ENCODE measurements at places on chromosomes 1 and 21. TPM values are rescaled to one million over a fixed set of nuclear protein-coding genes. Genes with fewer than 3 reads are reported as not detected.

- no peak for DNase-seq
These were observed 533.9 kb downstream of the PLPP3 start for GRCh38 chr1:56045477-56045876.

Gene WNT2B
- total RNA-seq = under 0.01 TPM

GRCh38 chr1:226217273-226217672 is 6.2 kb upstream of the MIXL1 start:
- no peak for DNase-seq

Gene SYNC
- total RNA-seq = 38.2 TPM

DNA sequence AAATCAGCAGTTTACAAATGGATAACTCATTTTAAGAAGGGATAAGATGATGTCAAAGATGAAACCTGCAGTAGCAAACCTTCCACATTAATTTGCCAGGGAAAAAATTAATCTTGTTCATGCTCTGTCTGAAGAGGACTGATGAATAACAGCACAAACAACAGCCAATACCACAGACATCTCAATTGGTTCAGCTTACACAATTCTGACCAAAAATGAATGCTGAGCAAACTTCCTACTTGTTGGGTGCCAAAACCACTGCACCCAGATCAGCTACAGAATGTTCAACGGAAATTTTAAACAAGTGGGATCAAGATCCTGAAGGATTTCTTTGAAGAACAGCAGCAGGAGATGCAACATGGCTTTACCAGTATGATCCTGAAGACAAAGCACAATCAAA is 98.3 kb downstream of the COQ8A start:
- DNase-seq = no peak

- peak; percentile 54 for DNase-seq
These were observed 380 bp downstream of the COL18A1 start for GRCh38 chr21:45405271-45405818.

GRCh38 chr1:234781241-234782065 is 171.5 kb upstream of the IRF2BP2 start:
- peak; percentile 28 for DNase-seq

GRCh38 chr1:205248793-205249601 is 21.3 kb downstream of the TMCC2 start:
- DNase-seq = peak; percentile 49

Gene SHISAL2A
- 0.15 TPM for total RNA-seq

DNA sequence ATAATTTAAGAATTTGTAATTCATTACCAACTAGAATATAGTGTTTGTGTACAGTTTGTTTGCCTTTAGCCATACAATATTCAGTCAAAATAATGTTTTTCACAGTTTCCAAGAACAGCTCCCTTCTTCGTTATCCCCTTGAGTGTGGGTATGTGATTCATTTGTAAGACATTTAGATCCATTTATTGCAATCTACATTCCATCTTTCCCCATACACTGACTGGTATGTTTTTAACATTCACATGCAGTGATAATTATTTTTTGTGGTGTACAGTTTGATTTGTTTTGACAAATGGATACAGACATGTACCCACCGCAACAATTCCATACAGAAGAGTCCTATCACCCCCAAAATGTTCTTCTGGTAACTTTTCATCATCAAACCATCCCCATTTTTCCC is 589.1 kb upstream of the ADAMTS5 start:
- DNase-seq = peak; percentile 40

DNA sequence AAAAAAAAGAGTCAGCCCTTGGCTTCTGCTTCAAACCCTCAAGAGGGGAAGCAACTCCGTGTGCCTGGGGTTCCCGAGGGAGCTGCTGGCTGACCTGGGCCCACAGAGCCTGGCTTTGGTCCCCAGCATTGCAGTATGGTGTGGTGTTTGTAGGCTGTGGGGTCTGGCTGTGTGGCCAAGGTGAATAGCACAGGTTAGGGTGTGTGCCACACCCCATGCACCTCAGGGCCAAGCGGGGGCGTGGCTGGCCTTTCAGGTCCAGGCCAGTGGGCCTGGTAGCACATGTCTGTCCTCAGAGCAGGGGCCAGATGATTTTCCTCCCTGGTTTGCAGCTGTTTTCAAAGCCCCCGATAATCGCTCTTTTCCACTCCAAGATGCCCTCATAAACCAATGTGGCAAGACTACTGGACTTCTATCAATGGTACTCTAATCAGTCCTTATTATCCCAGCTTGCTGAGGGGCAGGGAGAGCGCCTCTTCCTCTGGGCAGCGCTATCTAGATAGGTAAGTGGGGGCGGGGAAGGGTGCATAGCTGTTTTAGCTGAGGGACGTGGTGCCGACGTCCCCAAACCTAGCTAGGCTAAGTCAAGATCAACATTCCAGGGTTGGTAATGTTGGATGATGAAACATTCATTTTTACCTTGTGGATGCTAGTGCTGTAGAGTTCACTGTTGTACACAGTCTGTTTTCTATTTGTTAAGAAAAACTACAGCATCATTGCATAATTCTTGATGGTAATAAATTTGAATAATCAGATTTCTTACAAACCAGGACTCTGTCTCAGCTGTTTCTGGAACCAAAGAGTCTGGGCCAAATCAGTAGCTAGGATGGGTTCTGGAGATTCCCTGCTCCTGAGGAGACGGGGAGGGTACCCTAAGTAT is 26.8 kb upstream of the KDM4A start:
- DNase-seq = no peak

DNA sequence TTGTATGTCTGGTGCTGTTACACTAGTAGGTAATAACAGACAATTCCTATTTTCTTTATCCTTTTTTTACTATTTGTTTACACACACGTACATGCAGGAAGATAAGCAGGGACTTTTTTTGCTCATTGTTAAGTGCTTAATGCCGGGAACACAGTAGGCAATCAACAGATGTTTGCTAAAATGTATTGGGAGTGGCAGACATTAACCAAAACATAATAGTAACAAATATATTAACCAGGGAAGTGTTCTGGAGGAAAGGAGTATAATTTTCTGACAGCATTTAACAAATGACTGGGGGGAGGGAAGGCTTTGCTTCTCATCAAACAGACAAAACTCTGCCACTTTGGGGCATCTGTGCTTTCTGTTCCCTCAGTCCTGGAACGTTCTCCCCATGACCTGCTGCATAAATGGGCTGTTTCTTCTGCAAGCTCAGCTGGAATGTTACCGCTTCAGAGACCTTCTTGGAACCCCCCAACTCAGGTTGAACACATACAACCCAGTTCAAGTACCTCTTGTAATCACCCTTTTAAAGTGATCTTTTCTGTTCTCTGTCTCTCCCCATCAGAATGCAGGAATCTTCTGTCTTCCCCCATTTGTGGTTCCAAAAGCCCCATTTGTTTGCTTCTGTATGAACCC is 2.1 kb downstream of the CR1L start:
- no peak for DNase-seq

DNA sequence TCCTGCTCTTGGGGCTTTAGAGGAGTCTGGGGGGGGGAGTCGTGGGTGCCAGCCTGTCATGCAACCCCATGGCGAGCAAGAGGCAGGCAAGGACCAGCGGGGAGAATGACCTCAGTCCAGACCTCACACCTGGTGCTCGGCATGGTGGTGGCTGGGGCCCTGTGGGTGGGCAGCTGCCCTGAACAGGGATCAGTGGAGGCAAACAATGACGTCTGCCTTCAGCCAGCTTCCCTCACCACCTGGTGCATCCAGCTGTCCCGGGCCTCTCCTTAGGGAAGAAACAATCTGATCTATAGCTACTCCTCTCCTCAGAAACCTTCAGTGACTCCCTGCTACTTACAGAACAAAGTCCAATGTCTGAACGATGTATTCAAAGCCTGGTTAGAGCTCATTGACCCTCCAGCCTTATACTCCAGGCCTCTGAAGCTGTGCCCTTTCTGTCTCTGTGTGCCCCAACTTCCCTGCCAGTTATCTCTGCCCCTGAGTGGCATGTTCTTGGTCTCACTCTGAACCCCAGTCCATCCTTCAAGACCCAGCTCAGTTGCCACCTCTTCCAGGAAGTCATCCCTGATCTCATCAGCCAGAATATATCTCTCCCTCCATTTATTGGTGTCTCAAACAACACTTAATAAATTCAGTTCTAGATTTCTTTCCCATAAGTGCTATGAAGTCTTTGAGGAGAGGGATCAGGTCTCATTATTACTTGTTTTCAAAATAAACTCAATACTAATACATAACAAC is 6.6 kb downstream of the PADI2 start:
- no peak for DNase-seq

Gene IGFN1
- total RNA-seq = not detected

Gene USH2A
- total RNA-seq = not detected

- DNase-seq = peak; percentile 69
These were observed 25.3 kb upstream of the OVAAL start for GRCh38 chr1:180533266-180533987.

GRCh38 chr1:202588503-202589189 is 121.6 kb downstream of the SYT2 start:
- no peak for DNase-seq

GRCh38 chr1:153548722-153549688 is at the start of gene S100A3:
Gene S100A3, minus strand, starts transcription at chr1:153549258. Its CDS starts 773 bp downstream, at chr1:153548485.
- peak; percentile 94 for DNase-seq

DNA sequence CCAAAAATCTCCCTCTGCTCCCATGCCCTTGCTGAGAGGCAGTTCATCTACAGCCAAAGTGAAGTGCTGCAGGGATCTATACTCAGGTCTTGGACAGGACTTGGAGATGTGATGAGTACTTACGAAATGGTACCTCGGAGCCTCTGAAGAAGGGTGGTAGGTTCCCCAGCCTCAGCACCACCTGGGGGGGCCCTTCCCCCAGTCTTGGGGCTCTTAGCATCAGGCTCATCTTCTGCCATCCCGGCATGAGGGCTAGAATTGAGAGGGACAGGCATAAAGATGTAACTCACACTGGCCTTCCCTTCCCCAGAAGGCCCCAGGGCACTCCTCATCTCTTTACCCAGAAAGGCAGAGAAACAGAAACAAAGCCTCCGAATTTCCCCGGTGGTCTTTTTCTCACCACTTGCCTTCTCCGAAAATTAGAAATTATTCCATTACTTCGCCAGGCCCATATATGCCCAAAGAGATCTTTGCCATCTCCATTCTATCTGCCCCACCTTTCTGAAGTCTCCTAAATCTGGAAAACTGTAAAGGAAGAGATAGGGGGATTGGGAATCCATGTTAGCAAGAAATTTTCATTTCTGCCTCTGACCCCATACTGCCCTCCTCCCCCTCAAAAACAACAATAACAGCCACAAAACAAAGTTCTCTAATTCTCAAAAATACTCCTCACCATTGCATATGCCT is 827 bp downstream of the RFX5 start:
- no peak for DNase-seq

GRCh38 chr1:46802081-46802480 is 3.2 kb downstream of the CYP4B1 start:
- DNase-seq = no peak

Gene SPATA17
- total RNA-seq = 0.22 TPM

Gene BTBD19
- total RNA-seq = 1.2 TPM

DNA sequence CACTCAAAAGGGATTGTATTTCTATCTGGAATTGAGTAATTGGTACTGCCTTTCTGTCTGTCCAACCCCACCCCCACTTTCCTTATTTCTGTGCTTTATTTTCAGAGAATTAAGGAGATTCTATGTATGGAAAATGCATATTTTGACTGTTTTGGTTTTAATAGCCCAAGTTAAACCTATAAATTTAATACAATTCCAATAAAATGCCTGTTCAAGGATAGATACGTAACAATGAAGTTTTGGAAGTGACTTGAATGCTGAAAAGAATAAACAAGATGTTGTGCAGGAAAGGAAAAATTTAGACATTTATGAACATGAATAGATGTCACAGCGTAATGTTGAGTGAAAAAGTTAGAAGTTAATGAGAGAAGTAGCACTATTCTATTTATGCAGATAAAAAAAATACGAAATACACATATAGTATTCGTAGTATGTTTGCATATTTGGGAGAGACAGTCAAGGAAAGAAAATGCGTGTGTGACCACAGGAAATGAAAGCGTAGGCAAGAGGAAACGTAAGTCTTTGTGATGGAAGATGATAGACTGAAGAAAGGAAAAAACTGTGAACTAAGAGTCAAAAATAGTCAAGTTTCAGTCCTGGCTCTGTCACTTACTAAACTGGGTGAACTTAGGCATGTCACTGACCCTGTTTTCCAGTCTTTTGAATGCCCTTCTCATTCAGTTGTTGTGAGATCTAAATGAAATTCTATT is 62.1 kb downstream of the MEF2D start:
- no peak for DNase-seq

Gene CALML6
- total RNA-seq = not detected

GRCh38 chr21:39660191-39660980 is 47.6 kb downstream of the B3GALT5 start:
- DNase-seq = peak; percentile 89

GRCh38 chr1:59505596-59506028 is 208.7 kb downstream of the FGGY start:
- DNase-seq = peak; percentile 58

- DNase-seq = no peak
These were observed 859 bp downstream of the NFASC start for GRCh38 chr1:204871405-204872037.

DNA sequence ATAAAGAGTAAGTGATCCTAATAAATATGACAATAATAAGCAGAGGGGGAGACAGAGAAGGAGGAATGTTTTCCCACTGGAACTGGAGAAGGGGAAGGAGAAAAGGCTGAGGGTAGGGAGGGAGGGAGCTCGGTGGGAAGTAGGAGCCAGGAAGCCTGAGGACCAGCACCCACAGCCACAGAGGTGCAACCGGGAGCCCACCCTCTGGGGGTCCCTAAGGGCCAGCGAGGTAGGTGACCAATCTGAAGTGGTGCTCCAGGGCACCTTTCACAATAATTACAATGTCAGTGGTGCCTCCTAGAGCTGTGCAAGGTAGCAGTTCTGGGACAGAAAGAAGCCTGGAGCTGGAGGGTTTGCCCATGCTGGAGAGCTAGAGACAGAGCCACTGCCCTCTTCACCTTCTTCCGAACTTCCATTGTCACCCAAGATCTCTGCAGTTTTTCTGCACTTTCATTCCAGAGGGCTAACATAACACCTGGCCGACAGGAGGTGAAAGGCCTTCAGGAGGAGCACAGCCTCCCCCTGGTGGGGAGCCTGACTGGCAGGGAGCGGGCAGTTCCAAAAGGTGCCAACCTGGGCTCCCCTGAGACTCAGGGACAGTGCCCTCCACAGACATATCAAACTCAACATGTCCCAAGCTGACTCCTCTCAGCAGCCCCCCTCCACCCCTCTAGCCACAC is 4.1 kb upstream of the AHCYL1 start:
- DNase-seq = peak; percentile 66

Gene DCLRE1B
- total RNA-seq = 16.9 TPM

DNA sequence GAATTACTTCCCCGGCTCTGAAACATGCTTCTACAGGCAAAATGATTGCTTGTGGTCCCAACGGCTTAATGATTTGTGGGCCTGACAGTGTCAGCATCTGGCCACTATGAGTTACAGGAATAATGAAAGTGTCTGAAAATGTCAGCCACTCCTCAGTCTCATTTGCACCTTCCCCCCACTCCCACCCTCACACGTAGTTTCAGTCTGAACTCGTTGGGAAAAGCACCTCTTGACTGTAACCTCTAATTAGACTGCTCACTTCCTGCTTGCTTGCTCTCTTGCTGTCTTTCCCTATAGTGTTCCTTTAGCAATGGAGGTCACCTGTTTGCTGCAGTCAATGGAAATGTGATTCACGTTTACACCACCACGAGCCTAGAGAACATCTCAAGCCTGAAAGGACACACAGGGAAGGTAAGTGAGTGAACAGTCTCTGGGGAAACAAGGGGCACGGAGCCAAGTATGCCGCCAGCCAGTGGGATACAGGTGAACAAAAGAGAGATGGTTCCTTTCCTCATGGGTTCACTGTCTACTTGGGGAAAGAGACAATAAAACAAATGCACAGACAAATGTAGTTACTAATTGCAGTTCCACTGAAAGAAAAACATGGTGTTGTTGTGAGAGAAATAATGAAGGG is 27.1 kb downstream of the CFAP57 start:
- no peak for DNase-seq

Gene TNFSF4
- 14.6 TPM for total RNA-seq

GRCh38 chr1:66273656-66274055 is 260.3 kb upstream of the SGIP1 start:
- no peak for DNase-seq

Data from M059J (cell line).